ENCODE measurements at places on chromosomes 7 and 10.

DNA sequence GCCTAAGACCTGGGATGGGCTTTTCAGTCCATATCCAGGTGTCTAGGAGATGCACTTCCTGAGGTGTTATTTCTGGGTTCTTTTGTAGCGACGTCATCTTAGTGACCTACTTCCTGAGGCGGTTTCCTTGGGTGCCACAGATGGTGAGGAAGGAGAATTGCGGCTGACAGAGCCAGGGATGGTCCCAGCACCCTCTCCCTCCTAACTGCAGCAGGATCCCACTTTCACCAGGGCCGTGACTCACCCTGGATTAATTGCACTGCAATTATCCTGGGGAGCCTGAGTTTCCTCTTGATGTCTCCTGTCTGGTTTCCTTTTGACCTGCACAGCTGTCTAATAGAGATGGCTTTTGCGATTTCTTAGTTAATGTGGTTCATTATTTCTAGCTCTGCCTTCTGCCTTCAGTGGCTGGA is 271.7 kb downstream of the TCF7L2 start:
- DNase-seq = no peak

DNA sequence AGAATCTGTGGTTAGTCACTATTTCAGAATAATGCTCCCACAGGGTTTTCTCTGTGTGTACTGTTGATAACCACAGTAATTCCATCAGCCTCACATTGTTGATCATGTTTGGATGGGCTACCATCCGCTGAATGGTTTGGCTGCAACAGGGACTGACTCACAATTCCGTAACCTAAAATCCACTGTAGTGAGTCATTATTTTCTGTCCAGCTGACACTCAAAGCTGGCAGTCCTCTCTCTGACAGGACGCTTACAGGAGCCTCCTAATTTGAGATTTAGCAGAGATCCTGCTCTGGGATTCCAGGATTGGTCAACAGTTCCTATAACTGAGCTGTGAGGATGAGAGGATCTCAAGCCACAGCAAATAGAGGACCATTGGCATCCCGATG is 32.7 kb downstream of the VWA2 start:
- no peak for DNase-seq

DNA sequence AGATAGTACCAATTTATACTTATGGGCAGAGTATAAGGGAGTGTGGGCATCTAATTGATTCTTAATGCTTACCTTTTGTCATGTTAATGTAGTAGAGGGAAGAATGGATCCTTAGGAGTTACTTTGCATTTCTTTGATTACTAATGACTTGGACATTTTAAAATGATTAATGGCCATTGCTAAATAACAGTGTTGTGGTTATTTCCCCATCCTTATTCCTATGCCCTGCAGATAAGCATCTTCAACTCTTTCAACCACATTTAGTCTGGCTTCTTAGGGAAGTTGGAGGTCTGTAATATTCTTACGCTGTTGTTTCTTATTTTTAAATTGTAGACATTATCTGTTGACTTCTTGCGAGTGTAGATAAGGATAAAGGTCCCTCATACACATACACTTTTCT is 37.2 kb downstream of the KAT6B start:
- DNase-seq = no peak

DNA sequence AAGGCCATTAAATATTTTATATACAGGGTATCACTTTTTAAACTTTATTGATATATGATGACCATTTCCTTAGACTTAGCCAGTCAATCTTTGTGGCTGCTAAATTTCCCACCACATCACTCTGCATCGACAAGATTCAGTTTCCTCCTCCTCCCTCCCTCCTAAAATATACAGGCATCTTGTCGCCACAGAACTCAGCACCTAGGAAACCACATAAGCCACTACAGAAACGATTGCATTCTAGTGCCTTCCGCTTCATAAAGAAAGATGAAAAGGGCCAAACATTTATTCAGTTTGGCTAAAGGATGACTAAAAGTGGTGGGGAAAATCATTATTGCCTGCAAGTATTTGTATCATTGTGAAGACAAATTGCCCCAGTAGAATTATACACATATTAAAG is 30.7 kb downstream of the ERCC6 start:
- DNase-seq = no peak

DNA sequence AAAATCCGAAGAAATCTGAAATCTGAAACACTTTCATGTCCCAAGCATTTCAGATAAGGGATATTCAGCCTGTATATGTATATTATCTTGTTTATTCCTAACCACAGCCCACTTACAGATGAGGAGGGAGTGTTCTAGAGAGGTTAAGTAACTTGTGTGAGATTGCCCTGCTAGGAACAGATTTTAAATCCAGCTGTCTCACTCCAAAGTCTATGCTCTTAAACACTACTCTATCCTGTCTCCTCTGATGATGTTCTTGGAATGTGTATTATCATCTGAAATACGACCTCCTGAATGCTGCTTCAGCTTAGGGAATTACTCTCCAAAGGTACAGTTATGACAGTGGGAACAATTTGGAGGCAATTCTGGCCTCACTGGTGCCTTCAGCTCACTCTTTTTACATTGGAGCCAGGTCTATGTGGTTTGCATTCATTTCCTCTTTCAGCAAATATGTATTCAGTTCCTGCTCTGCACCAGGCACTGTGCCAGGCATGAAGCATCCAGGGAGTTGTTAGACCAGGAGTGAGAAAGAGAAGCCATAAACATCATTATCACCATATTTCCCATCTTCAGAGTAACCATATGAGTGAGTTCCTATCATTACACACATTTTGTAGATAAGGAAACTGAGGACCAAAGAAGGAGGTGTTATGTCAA is 70.2 kb downstream of the NOC3L start:
- DNase-seq = no peak

- no peak for DNase-seq
Measured at GRCh38 chr10:48470115-48470892, 134.6 kb downstream of the ARHGAP22 start.

- no peak for DNase-seq
Measured at GRCh38 chr10:36266923-36267322, 624.8 kb upstream of the FZD8 start.

- DNase-seq = no peak
Measured at GRCh38 chr7:76133839-76134238, 67.9 kb upstream of the SRRM3 start.

- no peak for DNase-seq
Measured at GRCh38 chr7:151392426-151392825, 17.4 kb downstream of the WDR86 start.

DNA sequence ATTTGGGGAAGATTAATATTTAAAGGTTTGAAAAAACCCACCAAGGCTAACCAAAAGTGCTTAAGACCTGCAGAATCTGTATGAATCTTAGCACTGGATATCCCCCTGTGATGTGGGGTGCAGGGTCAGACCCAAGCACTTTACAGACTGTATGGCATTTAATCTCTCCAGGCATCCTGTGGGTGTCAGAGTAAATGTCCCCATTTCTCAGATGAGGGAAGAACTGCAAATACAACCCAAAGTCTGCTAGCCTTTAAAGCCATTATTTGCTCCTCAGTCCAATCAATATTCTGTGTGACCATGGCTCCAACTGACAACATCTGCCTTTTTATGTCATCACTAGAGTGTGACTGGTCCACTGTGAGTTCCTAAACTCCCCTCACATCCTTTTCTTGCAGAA is 10.0 kb upstream of the MBL2 start:
- DNase-seq = no peak
